NCI-H524 treated with DMSO at 0.1 percent for 48 hours (cell line): ENCODE measurements at places on chromosomes 12 and 14.

DNA sequence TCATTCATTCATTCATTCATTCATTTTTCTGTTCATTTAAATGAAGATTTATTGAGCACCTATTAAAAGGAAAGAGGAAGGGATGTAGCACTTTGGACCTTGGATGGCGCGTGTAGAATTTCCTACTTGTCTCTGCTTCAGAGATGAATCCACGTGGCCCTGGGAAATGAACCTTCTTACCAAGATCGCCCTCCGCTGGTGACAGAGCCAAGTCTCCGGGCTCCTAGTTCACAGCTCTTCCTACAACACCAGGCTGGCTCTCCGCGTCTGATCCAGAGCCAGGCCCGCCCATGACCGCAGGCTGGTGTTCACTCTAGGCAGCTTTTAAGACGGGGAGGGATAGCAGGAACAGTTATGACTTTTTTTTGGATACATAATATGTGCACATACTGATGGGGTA, 70.9 kb upstream of the PIWIL1 start:
- DNase-seq: no peak

DNA sequence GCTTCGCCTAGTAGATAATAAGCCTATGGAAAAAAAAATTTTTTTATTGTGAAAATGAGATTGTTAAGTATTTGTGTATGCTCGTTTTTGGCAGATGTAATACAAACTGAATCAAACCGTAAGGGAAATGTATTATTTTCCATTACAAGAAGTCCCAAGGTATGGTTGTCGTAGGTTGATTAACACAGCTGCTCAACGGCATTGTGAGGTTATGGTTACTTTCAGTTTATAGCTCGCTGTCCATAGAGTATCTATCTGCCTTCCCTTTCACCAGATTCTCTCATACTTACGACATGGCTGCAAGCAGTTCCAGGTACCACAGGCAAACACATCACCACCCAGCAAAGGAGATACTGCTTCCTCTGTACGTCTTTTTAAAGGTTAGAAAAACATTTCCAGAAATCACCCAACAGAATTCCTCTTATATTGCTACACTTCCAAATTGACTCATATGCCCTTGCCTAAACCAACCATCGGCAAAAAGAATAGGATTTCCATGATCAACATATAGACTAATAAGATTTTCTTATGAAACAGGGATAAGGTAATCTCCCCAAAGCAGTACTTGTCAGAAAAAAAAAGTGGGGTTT, 338.6 kb downstream of the SYT1 start:
- no peak for DNase-seq

DNA sequence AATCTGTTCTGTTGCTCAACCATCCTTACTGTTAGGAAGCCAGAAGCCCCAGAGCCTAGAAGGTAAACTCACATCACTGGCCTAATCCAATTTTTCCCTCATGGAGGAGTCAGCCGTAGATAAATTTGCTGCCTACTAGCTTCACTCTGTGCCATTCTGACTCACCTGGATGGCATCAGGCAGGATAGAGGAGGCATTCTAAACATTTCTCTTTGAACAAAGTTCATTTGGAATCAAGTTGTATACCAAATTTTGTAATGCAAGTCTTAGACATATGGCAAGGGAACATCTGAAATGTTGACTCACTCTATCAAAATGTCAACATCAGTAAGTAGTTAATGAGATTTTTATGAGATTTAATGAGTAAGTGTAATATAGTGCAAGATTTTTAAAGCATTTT, 13.6 kb upstream of the TBC1D30 start:
- DNase-seq: no peak

DNA sequence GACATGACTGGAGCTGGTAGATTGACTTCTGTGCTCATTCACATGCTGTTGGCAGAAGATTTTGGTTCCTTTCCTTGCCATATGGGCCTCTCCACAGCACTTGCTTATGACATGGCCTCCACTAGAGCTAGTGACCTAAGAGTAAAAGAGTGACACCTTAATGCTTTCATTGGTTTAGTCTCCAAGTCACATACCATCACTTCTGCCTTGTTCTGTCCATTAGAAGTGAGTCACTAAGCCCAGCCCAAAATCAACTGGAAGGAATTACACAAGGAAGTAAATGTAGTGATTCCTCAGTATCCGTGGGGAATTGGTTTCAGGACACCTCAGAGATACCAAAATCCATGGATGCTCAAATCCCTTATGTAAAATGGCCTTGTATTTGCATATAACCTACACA, 81.3 kb downstream of the PPHLN1 start:
- DNase-seq: no peak

DNA sequence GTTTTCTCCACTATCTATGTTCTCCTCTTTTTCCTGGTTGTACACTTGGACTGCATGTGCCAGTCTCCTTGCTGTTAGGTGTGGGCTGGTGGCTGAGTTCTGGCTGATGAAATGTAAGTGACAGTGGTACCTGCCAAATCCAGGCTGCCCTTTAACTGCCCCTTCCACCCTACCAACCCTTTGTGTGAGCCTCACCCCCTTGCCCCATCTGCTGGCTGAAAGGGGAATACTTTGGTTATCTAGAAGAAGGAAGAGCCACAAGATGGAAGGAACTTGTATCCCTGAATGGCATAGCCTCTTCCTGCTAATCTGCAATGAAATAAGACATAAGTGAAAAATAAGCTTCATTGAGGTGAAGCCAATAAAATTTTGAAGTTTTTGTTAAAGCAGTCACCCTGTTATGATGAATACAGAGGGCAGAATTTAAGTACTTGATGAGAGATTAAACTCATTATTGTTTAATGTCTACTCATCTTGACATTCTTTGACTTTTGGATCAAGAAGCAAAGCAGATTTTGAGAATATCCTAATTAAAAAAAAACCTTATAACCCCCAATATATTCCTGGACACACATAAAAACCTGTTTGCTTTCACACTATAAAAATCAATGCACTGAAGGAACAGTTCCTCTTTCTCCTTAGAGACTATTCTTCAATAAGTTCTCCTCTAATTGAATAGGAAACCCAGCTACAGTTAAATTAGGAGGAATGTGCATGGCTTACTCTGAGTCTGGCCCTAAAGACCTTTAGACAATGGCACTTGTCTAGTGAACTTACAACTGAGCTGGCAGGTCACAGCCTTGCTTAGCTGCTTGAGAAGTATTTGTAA, 262.6 kb upstream of the BTG1 start:
- no peak for DNase-seq

GRCh38 chr14:105413544-105413886, 6.1 kb upstream of the MTA1 start:
- no peak for DNase-seq

GRCh38 chr12:92133171-92133570, 12.5 kb downstream of the BTG1 start:
- no peak for DNase-seq

DNA sequence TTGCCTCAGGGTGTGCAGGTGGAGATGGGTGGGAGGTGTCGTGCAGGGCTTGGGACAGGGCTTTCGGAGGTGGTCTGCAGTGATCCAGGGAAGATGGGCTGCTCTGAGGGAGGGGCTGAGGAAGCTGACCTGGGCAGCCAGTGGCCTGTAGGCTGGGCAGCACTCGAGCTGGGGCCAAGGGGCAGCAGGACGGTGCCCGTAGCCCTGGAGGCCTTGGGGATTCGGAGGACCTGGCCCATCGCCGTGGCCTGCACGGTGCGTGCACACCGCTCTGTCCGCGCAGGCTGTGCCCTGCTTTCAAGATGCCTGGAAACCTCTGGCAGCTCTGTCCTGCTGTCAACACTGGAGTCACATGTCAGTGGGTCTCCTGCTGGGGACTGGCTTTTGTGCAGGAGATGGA, 9.1 kb downstream of the PACS2 start:
- no peak for DNase-seq
